Memory B cell (primary cell): ENCODE measurements at places on chromosomes 2 and 18.

DNA sequence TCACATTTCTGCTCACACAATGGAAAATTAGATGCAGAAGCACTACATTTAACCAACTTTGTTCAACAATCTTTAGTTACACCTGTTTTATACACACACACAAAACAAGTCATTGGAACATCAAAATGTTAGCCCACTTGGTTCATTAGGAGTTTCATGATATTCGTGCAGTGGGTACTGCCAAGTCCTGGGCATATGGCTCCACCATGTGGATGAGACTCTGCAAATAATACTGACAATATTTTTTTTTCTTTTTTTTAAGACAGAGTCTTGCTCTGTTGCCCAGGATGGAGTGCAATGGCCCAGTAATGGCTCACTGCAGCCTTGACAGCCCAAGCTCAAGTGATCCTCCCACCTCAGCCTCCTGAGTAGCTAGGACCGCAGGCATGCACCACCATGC lies 34.5 kb upstream of the GRB14 start:
- DNase-seq: no peak

DNA sequence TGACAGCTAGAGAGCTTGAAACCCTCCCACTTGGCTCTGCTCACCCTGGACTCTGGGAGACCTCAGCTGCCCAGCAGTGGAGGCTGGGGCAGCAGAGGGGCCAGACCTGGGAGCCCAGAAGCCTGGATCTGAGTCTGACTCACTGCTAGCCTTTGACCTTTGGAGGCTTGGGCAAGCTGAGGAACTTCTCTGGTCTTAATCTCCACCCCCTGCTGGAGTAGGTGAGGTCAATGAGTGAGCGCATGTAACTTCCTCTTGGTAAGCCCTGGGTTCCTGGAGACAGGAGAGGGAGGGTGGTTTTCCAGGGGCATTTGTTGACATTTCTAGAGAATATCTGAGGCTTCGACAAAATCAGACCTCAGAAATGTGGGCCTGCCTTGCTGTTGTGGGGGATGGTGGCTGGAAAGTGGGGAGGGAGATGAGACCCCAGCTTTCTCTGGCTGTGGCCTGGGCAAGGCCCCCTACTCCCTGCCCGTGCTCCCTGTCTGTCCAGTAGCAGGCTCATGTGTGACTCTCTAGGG lies 73.0 kb upstream of the YWHAQ start:
- DNase-seq: no peak

DNA sequence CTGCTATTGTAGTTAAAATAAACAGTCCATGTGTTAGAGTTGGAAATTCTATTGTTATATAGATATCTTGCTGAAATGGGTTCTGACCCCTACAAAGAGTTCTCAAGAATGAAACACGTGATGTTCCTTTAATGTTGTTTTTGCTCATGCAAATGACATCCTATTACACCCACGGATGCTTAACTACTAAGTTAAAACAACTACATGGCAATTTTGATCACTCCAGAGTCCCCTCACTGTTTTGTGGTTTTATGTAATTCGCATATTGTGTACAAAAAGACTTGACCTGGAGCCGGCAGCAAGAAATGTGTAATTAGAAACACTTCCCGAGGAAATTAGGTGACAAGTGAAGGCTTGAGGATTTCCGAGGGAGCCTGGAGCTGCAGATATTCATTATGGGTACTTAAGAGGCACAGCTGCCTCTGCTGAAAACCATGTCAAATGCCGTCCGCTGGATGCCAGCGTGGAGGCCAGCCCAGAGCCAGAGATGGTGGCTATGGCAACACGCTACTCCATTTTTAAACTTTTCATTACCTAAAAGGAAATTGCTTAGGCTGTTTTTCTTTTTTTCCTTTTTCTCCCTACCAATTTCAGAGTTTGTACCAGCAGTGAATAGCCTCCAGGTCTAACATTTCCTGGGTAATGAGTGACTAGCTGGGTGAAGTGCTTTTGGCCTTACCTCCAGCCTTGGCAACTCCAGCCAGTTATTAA lies 21.0 kb upstream of the CABLES1 start:
- DNase-seq: no peak

DNA sequence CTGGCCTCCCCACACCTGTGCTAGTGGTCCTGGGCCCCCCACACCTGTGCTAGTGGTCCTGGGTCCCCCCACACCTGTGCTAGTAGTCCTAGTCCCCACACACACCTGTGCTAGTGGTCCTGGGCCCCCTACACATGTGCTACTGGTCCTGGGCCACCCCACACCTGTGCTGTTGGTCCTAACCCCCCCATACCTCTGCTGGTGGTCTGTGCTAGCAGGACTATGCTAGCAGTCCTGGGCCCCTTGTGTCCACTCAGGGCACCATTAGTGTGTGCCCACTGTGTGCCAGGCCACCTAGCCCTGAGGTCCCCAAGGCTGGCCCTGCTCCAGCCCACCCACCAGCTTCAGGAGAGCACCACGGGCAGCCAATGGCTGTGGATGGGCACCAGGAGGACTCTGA lies 558.2 kb upstream of the SALL3 start:
- DNase-seq: no peak

GRCh38 chr2:58562276-58562675 lies 321.2 kb upstream of the FANCL start:
- DNase-seq: no peak

GRCh38 chr2:159907909-159908308 lies 109.9 kb upstream of the CD302 start:
- DNase-seq: no peak

GRCh38 chr2:200625958-200626363 lies 40.1 kb downstream of the AOX1 start:
- DNase-seq: no peak

GRCh38 chr2:175734686-175735085 lies 267.4 kb downstream of the LNPK start:
- DNase-seq: no peak

DNA sequence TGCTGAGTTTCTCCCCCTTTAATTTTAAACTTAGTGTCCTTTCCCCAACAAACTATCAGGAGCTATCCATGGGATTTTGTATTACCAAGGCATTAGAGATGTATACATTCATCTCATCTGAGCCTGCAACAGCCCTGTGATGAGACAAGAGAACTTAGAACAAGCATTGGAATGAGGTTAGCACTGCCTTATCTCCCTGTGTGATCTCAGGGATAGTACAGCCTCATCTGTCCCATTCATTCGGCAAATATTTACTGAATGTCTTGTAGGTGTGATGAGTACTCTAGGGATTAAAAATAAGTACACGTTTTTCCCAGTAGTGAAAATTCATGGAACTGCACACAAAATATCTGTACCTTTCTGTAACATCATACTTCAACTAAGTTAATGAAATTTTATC lies 45.6 kb downstream of the PAIP2B start:
- DNase-seq: no peak

GRCh38 chr2:8002765-8003393 lies 679.0 kb upstream of the ID2 start:
- DNase-seq: no peak

GRCh38 chr2:215729985-215730620 lies 283.2 kb downstream of the MREG start:
- no peak for DNase-seq

- peak; percentile 44 for DNase-seq
Observed at GRCh38 chr2:239991689-239992314, 33.3 kb downstream of the NDUFA10 start.

GRCh38 chr2:68469935-68470334 lies 2.5 kb downstream of the APLF start:
- no peak for DNase-seq

- DNase-seq: peak; percentile 83
Observed at GRCh38 chr2:10072656-10073480, 7.3 kb downstream of the CYS1 start.

- DNase-seq: no peak
Observed at GRCh38 chr2:3296182-3296972, 81.2 kb downstream of the EIPR1 start.

- DNase-seq: no peak
Observed at GRCh38 chr2:65577654-65578053, 145.3 kb upstream of the SPRED2 start.

DNA sequence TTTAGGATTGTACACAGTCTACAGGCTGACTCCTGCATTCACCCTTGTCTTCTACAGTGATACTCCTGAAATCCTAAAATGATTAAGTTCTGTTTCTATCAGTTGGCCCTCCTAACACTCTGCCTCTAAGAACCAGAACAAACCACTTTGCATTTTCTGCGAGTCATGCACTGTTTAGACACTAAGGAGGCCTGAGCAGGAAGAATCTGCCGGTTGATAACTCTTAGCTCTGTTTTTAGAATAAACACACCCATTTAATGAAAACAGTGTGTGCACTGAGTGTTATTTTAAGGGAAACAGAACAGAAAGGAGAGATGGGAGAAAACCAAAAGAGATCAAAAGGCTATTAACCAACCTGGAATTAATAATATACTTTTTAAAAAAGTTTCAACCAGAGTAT lies 22.9 kb upstream of the SSB start:
- DNase-seq: no peak

GRCh38 chr18:3590096-3590630 lies 140.2 kb downstream of the TGIF1 start:
- DNase-seq: no peak

- DNase-seq: no peak
Observed at GRCh38 chr2:24048769-24049484, 614 bp upstream of the FKBP1B start.

GRCh38 chr18:8771930-8772329 lies 66.6 kb downstream of the MTCL1 start:
- no peak for DNase-seq

- no peak for DNase-seq
Observed at GRCh38 chr2:99836690-99837605, 305.4 kb downstream of the AFF3 start.

DNA sequence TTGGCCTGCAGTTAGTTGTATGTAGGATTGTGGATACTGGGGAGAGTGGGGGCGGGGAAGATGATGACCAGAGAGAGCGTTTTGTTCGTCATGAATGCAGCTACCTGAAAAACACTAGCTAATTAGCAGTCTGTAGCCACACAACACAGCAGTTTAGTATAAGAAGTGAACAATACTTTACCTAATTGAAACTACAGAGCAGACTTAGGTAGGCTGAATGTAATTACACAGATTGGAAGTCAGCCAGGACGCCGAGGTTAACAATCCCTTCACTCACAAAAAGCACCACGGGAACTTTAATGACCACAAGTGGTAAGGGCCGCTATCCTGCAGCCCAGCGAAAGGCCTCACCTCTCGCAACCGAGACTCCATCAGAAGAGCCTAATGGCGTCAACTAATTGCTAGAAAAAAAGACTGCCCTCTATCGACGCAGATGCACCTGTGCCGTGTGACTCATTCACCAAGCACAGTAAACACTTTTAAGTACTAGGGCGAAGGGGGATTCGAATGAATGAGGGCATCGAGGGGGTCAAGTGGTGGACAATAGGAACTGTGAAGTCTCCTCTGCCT lies 591.0 kb downstream of the ARHGAP15 start:
- no peak for DNase-seq

GRCh38 chr2:151178207-151178606 lies 83.5 kb downstream of the RBM43 start:
- DNase-seq: no peak

- DNase-seq: no peak
Observed at GRCh38 chr2:241108271-241109209, 6.5 kb upstream of the MTERF4 start.

DNA sequence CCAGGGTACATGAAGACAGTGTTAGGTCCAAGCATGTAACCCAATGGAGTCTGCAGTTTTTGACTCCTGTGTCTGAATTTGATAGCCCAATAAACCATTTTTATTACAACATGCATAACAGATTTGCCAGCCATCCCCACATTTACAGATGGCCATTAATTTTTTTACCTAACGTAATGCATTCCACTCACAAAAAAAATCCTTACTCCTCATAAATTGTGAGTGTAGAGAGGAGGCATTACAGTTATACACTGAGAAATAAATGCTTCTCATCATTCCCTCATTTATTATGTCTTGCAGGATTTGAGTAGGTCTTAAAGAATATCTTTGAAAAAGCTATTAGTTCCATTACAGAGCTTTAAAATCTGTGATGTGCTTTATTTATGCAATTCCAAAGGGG lies 193.8 kb downstream of the CMPK2 start:
- DNase-seq: no peak

DNA sequence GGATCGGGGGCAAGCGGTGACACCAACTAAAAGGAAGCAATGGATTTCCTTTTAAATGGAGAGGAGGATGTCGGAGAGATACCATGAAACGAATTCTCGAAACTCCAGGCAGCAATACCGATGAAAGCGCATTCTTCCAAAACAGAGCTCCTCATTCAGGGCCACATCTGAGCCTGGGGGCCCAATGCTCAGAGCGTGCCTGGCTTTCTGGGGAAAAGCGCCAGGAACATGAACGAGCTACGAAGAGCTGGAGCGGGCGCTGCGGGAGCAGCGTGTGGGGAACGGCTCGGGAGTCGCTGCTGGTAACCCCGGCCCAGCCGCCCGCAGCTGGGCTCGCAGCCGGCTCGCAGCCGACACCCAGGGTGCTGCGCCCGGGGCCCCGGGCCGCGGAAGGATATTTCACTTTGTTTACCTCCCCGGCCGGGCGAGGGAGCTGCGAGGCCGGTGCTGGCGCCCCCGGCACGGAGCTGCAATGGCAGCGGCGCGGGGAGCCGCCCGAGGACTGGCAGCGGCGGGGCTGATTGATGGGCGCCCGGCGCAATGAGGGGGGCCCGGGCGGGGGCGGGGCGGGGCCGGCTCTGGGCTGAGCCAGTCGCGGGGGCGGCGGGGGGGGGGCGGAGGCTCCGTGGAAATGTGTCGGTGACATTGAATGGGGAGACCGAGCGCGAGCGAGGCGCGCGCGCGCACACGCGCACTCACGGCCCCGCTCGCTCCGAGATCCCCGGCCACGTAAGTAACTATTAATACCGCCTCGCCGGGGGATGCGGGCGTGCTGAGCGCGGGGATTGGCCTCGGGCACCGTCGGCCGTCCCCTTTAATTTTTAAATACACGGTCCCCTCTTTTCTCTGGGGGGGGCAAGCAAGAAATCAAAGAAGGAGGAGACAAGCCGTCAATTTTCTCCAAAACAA lies at the start of gene TRIB2:
TRIB2 (plus strand) TSS at position 655 of the 909 bp plus-strand sequence. CDS start 1,372 bp downstream, outside the sequence.
- DNase-seq: peak; percentile 76

- no peak for DNase-seq
Observed at GRCh38 chr2:40877734-40878288, 425.9 kb upstream of the SLC8A1 start.

DNA sequence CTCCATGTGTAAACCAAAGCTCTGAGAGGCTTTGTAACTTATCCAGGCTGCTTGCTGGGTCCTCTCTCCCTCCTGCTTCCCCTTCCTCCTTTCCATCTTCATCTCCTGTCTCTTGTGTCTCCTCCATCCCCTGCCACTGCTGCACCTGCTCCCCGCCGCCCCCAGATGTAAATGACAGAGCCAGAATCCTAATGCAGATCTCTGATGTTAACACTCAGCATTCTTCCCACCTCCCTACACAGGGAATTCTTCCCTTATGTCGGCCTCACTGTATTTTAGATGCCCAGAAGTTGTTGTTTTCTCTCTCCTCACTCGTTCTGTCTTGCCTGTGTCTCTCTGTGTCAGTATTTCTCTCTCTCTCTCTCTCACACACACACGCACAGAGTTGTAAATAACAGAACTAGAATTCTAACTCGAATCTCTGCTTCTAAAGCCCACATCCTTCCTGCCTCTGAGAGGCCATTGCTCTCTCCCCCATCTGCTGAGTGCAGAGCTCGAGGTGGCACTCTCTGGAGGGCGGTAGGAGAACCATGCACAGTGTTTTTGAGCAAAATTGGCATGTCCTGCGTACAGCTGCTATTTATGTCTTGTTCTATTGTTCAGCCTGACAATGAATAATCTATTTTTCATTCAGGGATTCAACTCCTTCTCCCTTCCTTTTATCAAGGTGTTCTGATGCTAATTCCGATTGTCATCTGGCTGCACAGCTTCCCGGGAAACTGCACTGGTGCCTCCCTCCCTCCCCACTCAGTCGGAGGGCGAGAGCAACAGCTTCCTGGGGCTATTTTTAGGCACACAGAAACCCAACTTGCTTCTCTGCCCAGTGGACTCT lies 219.9 kb downstream of the SH3RF3 start:
- DNase-seq: no peak

- DNase-seq: no peak
Observed at GRCh38 chr2:41970988-41971660, 76.7 kb upstream of the PKDCC start.
